ENCODE measurements at places on chromosomes 5 and 9.
A peak's percentile ranks its signal among the peaks of the same experiment; 100 is the strongest.

DNA sequence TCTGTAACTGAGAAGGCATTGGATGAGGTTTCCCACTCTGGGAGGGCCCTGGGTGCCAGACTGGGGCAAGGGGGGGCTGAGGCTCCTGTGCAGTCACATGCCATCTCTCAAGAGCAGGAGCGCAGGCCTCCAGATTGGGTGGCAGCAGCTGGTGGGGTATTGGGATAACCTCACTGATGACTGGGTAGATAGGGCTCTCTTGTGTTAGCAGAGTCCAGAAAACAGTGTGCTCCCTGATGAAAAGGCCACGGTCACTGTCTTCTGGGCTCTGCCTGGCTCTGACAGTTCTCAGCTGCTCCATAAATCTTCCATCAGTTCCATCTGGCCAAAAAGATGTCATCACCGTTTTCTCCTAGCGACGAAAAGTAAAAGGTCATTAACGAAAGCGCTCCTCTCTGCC, 21.8 kb upstream of the NKX2-5 start:
- H3K27me3 ChIP-seq = peaks cover 22% of the 10 kb centered on the region
- DNase-seq = no peak
- H3K4me1 ChIP-seq = no peaks in the 10 kb centered on the region
- no peaks in the 10 kb centered on the region for H3K36me3 ChIP-seq
- no peak overlapping the region for H3K4me3 ChIP-seq

DNA sequence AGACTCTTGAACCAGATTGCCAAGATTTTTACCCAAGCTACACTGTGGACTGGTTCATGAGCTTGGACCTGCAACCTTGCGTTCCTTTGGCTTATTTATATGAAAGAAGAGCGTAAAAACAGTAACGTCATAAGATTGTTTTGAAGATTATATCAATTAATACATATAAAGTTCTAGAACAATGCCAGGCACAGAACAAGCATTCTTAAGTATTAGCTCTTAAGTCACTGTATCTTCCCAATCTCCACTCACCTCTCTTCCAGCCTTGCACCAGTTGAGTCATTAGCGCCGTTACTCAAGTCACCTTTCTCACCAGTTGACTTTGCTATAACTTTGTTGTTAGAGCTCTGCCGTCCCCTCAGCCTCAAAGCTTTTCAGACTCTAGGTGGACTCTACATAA, 415.7 kb downstream of the PLK2 start:
- H3K36me3 ChIP-seq = peaks cover 4% of the 10 kb centered on the region
- H3K4me3 ChIP-seq = no peak overlapping the region
- peaks cover 16% of the 10 kb centered on the region for H3K4me1 ChIP-seq

- no peak overlapping the region for H3K4me3 ChIP-seq
- no peak for DNase-seq
- H3K27me3 ChIP-seq = no peaks in the 10 kb centered on the region
- H3K36me3 ChIP-seq = no peaks in the 10 kb centered on the region
Measured at GRCh38 chr5:111954516-111955395, 197.8 kb upstream of the NREP start.

DNA sequence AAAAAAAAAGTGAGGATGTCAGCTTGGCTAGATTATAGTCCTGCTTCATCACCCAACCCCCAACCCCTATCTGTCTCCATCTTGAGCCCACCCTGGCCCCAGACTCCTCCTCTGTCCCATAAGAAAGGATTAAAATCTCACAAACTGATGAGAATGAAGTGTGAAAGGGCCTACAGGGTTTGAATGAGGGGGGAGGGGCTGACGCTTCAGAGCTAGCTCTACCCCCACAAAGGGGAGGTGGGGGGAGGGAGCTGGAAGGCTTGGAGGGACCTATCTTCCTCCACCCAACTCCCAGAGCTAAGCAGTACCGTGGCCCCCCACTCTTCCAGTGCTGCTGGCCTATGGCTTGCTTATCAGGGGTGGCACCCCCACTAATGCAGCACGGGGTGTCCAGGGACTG, 43.7 kb upstream of the HAND1 start:
- no peak overlapping the region for H3K4me3 ChIP-seq
- H3K27me3 ChIP-seq = peaks cover 27% of the 10 kb centered on the region
- H3K36me3 ChIP-seq = no peaks in the 10 kb centered on the region
- DNase-seq = no peak
- H3K4me1 ChIP-seq = peaks cover 19% of the 10 kb centered on the region

DNA sequence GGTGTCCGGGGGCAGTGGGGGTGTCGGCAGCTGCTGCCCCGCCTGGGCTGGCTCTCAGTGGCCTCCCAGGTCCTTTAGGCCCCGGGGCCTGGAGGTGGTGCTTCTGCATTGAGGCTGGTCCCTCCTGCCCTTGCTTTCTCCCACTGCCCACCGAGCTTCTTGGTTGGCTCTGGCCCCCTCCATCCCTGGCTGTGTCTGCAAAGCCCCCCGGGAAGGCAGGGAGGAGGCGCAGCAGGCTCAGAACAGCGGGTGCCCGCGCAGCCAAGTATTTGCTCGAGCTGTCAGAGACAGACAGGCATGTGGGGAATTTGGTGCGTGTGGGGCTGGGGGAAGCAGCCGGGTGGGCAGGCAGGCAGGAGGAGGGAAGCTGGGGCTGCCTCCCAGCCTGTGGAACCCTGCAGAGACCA, 11.5 kb downstream of the CXXC5 start:
- H3K4me1 ChIP-seq = peaks cover 26% of the 10 kb centered on the region
- H3K27ac ChIP-seq = peak overlapping the region; percentile 65
- DNase-seq = no peak

DNA sequence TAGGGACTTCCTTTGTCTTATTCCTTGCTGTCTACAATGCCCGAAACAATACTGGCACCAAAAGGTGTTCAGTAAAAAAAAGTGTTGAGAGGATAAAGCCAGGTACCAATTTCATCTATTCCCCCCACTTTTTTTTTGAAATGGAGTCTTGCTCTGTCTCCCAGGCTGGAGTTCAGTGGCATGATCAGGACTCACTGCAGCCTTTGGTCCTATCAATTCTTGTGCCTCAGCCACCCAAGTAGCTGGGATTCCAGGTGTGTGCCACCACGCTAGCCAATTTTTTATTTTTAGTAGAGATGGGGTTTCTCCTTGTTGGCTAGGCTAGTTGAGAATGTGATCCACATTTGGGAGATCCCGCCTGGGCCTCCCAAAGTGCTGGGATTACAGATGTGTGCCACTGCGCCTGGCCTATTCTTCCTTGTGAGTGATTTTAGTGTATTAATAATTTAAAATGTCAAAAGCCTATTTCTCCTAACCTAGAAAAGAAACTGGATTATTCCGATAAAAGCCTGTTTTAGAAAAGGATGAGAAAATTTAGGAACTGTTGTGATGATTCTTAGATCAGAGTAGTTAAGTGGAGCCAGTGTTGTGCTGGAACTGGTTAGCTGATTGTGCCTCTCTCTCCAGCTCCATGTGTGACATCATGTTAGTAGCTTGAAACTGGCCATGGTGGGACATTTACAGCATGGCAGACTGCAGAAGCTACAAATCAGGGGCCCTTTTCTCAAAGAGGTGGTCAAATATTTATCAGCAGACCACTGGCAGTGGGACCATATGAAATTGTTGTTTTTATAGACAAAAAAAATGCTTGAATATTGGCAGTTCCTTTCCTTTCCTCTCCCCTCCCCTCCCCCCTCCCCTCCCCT, 14.3 kb downstream of the CDC42SE2 start:
- H3K36me3 ChIP-seq = peaks cover 21% of the 10 kb centered on the region
- H3K4me3 ChIP-seq = no peak overlapping the region
- DNase-seq = peak; percentile 23
- peaks cover 45% of the 10 kb centered on the region for H3K4me1 ChIP-seq

DNA sequence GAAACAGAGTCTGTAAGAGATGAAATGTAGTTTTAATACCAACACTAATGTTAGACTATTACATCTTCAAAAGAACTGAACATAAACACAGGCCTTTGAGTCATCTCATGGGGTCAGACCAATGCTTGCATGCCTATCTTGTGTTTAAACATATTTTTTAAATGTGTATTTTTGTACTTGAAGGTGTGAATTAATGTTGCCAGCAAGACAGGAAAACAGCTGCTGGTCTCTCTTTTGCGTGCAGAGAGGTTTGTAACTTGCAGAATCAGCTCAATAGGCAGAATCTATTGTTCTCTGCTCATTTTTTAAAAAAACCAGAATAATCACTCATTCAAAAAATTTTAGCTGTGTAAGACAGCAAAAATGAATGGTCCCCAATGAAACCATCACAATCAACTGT, 180.2 kb downstream of the ALDH1A1 start:
- H3K4me3 ChIP-seq = no peak overlapping the region
- no peak for DNase-seq
- H3K27me3 ChIP-seq = no peaks in the 10 kb centered on the region
- no peaks in the 10 kb centered on the region for H3K4me1 ChIP-seq
